ENCODE measurements at places on chromosomes 5 and 9. TPM values are rescaled to one million over a fixed set of nuclear protein-coding genes. Genes with fewer than 3 reads are reported as not detected.

DNA sequence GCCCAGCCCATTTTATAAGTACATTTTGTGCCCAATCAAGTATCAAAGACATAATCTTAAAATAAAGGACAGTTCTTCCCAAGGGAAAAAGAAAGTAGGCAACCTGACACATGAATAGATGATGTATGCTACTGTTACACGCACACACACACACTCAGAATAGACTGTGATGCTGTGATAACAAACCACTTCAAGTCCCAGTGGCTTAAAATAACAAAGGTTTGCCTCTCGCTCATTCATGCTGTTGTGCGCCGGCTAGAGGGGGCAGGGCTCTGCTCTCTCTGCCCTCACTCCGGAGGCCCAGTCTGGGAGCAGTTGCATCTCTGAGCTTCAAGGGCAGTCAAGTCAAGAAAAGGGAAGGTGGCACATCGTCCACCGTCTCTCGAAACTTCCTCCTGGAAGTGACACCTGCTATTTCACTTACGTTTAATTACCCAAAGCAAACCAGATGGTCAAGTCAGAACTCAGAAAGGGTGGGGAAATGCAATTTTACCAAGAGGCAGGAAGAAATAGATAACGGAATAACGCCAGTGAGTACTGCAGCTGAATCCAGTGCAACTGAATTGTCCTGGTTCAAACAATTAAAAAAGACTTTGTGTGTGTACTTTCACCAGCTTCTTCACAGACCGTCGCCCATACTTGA is 43.3 kb downstream of the ANKRD33B start:
- DNase-seq: no peak
- H3K4me3 ChIP-seq: no peak overlapping the region
- no peaks in the 10 kb centered on the region for H3K36me3 ChIP-seq
- H3K27ac ChIP-seq: peak overlapping the region; percentile 15
- peaks cover 19% of the 10 kb centered on the region for H3K4me1 ChIP-seq

DNA sequence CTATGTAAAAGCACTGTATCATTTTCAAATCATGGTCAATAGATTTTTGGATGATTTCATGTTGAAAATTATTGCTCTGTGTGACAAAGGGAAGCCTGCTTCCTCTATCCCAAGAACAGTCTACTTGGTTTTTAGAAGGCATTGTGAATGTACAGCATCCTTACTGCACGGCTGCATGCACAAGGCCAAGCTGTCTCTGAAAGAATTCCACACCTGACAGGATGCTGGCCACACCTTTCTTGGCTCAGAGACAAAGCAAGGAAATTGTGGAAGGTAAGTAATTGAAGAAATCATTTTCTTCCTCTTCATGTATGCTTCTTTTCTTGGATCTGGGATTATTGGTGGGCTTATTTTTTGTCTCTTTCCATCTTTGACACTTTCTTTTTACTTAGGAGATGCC is 53.7 kb upstream of the VCAN start:
- H3K4me1 ChIP-seq: no peaks in the 10 kb centered on the region
- DNase-seq: no peak
- no peaks in the 10 kb centered on the region for H3K27me3 ChIP-seq
- no peaks in the 10 kb centered on the region for H3K36me3 ChIP-seq
- H3K4me3 ChIP-seq: no peak overlapping the region

GRCh38 chr5:135013947-135014570 is 20.0 kb downstream of the PITX1 start:
- H3K36me3 ChIP-seq: no peaks in the 10 kb centered on the region
- peaks cover 21% of the 10 kb centered on the region for H3K4me1 ChIP-seq
- DNase-seq: no peak
- H3K4me3 ChIP-seq: no peak overlapping the region

DNA sequence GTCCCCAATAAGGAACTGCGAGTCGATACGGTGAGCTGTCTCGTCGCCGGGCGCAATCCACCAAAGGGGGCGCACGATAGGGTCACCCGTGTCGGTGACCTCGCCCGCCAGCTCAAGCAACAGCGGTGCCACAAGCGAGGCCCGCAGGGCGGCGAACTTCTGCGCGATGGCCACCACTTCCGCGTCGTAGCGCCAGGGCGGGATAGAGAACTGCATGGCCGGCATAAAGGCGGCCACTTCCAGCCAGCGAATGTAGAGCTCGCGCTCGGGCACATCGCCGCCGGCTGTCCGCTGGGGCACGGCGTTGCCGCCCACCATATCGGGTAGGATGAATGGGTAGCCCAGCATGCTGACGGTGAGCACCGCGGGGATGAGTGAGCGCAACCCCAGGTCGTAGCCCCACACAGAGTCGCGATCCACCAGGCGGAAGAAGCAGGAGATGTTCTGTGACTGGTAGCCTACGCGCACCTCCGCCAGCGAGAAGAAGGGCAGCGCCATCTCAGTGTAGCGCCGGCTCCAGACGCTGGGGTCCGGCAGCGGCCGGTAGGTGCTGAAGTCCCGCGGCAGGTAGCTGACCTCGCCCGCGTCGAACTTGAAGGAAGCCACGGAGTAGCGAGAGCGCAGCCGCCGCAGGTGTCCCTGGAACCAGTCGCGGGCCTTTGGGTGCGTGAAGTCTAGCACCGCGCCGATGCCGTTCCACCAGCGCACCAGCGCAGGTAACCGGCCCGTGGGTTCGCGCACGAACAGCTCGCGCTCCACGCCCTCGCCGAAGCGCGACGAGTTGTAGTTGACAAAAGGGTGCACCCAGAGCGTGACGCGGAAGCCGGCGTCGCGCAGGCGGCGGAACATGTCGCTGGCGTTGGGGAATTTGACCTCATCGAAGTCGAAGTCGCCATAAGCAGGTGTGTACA is 5.5 kb downstream of the MYORG start:
- peak overlapping the region; percentile 26 for H3K4me3 ChIP-seq
- H3K36me3 ChIP-seq: peaks cover 35% of the 10 kb centered on the region
- no peak for DNase-seq
- H3K27me3 ChIP-seq: no peaks in the 10 kb centered on the region

Gene SLC22A4
- total RNA-seq: 0.78 TPM

Gene MRPS30
- total RNA-seq: 53.9 TPM

DNA sequence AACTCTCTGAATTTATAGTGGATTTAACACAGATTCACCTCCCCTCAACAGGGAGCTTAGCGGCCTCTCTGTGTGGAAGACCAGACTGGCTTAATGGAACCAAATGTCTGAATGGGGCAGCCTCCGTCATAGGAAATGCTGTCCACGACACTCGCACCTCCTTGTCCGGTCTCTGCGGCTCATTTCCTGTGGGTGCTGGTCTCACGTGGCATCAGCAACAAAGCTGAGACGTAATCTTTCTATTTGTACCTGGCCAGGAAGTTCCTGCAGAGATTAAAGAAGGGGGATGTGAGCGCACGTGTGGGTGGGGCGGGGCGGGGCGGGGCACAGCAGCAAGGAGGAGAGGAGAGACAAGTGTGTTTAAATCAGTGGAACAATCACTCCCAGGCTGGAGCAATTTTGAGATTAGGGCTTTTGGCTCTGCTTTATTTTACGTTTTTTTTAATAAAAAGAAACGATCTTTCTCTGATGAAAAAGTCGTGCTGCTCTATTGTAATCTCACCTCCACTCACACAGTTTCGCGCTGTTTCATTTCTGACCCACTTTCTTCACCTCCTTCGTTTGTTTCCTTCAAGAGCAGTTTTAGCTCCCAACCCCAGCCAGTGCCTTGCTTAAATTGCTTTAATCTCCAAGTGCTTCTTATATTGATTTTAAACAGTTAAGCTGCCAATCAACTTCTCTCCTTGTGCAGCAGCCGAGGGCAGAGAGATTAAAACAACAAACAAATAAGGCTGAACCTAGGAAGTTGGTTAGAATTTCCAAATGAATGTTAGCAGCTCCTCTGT is 132.2 kb upstream of the ASTN2 start:
- no peaks in the 10 kb centered on the region for H3K27me3 ChIP-seq
- no peak overlapping the region for H3K27ac ChIP-seq
- H3K4me1 ChIP-seq: no peaks in the 10 kb centered on the region
- no peaks in the 10 kb centered on the region for H3K36me3 ChIP-seq

GRCh38 chr5:68548959-68549676 is 333.6 kb downstream of the PIK3R1 start:
- H3K27ac ChIP-seq: no peak overlapping the region
- no peaks in the 10 kb centered on the region for H3K4me1 ChIP-seq
- DNase-seq: no peak
- no peaks in the 10 kb centered on the region for H3K27me3 ChIP-seq
- no peaks in the 10 kb centered on the region for H3K36me3 ChIP-seq

- no peak for DNase-seq
- no peaks in the 10 kb centered on the region for H3K27me3 ChIP-seq
- no peaks in the 10 kb centered on the region for H3K36me3 ChIP-seq
- H3K27ac ChIP-seq: peak overlapping the region; percentile 66
- peaks cover 32% of the 10 kb centered on the region for H3K4me1 ChIP-seq
Measured at GRCh38 chr5:66959653-66960052, 236.9 kb downstream of the CD180 start.

Gene LHX2
- not detected for total RNA-seq

Gene GPX8
- total RNA-seq: 8.4 TPM

Gene LMAN2
- total RNA-seq: 152 TPM

DNA sequence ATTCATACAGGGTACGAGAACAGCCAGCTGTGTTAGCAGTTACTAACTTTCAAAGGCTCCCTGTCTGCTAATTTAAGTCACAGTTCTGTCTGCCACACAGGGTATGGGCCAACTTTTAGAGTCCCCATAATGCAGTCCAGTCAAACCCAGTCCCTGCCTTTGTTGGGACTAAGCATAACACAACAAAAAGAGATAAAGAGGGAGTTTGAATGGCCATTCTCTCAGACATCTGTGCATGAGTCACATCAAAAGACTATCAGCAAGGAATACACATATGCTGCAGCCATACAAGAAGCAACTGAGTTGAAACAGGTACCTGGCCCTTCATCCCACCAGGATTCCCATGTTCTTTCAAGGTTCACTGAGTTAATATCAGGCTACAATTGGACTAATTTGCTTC is 744.5 kb upstream of the C9orf72 start:
- no peak for DNase-seq
- H3K4me1 ChIP-seq: no peaks in the 10 kb centered on the region
- no peak overlapping the region for H3K4me3 ChIP-seq

Gene HSPB3
- total RNA-seq: 19.1 TPM

GRCh38 chr9:81890104-81890503 is 38.1 kb upstream of the SPATA31D4 start:
- DNase-seq: no peak
- H3K4me1 ChIP-seq: no peaks in the 10 kb centered on the region
- H3K4me3 ChIP-seq: no peak overlapping the region

- H3K4me3 ChIP-seq: no peak overlapping the region
- H3K27me3 ChIP-seq: no peaks in the 10 kb centered on the region
- H3K4me1 ChIP-seq: no peaks in the 10 kb centered on the region
- no peak for DNase-seq
Measured at GRCh38 chr5:146947181-146947941, 68.8 kb upstream of the PPP2R2B start.

DNA sequence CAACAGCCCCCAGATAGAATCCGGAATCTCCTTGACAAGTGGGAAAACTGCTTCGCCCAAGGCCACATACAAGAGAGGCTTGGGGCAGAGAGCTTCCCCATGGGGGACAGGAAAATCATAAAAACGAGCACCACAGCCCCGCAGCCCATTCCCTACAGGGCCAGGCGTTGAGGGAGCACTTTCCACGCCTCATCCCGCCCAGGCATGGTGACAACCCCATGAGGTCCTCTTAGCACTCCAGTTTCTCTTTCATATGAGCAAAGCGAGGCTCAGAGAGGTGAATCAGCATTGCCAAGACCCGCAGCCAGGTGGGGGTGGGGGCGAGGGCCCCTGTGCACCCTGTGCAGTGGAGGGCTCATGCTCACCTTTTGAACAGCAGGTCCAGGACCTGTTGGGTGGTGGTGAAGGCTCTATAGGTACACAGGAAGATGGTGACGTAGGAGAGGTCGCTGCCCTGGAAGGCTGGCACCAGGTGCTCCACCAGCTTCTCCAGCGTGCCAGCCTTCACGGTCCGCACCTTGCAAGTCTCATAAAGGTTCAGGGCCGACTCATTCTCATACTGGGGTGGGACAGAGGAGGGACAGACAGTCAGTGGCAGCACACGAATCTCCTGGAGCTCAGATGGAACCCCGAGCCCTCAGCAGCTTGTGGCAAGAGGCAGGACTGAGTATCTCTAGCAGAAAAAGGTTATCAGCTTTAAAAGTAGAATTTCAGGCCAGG is 10.9 kb downstream of the RALGDS start:
- H3K4me1 ChIP-seq: peaks cover 37% of the 10 kb centered on the region
- DNase-seq: no peak
- no peaks in the 10 kb centered on the region for H3K27me3 ChIP-seq
- no peak overlapping the region for H3K27ac ChIP-seq

DNA sequence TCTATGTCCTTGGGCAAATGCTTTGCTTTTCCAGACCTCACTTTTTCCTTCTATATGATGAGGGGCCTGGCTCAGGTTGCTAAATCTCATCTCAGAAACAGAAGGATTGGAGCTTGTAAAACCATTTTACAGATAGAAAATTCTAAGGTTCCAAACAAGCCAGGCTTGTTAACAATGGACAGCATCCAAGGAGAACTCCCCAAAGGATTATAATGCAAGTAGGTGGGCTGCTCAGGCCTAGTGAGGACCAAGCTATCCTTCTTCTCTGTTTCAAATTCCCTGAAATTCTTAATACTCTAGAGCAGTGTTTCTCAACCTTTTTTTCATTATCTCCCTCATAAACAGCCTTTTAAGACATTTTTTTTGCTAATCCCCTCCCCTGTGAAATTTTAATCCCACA is 269.8 kb downstream of the TMEM38B start:
- no peaks in the 10 kb centered on the region for H3K36me3 ChIP-seq
- no peaks in the 10 kb centered on the region for H3K4me1 ChIP-seq
- no peak overlapping the region for H3K27ac ChIP-seq
- no peaks in the 10 kb centered on the region for H3K27me3 ChIP-seq
- DNase-seq: no peak
- no peak overlapping the region for H3K4me3 ChIP-seq

DNA sequence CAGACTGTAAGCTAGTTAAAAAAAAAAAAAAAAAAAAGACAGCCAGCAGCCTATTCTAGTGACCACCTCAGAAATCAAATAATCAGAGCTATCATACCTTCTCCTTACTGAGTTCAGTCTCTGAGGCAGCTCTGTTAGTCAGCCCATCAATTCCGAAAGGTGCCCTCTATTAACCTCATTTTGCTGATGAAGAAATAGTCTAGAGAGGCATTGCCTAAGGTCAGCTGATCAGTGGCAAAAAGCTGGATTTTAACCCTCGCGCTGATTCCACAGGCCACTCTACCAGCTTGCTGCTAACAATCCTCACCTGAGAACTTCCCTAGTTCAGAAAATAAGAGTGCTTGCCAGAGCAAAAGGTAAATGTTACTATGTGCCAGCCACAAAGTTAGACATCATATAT is 172.0 kb downstream of the DENND1A start:
- no peak overlapping the region for H3K4me3 ChIP-seq
- H3K27ac ChIP-seq: no peak overlapping the region
- H3K4me1 ChIP-seq: no peaks in the 10 kb centered on the region
- H3K36me3 ChIP-seq: no peaks in the 10 kb centered on the region
- DNase-seq: no peak
- H3K27me3 ChIP-seq: no peaks in the 10 kb centered on the region

GRCh38 chr5:151359391-151359790 is 12.0 kb upstream of the SLC36A2 start:
- H3K27ac ChIP-seq: no peak overlapping the region
- H3K36me3 ChIP-seq: no peaks in the 10 kb centered on the region
- no peaks in the 10 kb centered on the region for H3K4me1 ChIP-seq
- no peak for DNase-seq
- no peaks in the 10 kb centered on the region for H3K27me3 ChIP-seq
- H3K4me3 ChIP-seq: no peak overlapping the region

All from esophagus muscularis mucosa (tissue), 4 donors.